ENCODE measurements at places on chromosomes 4 and X.

DNA sequence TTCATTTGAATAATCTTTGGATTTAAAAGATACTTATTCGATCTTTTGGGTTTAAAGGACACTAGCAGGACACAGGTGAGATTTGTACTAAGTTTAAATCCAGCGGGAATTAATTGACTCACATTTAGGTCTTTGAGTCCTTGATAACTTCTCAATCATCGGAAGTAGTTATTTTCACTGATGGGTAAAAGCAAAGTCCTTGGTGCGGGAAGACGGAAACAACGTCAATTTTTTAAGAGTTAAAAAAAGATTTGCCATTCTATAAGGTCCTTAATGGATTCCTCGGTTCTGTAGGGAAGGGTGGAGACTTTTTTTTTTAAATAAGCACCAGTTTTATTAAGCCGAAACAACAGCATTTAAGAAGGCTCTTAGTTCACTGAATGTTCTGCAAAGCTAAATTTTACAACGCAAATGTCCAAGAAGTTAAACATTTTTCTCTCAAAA is 2.9 kb downstream of the TMSB4X start:
- DNase-seq: no peak

- DNase-seq: no peak
Observed at GRCh38 chr4:125303821-125304220, 10.9 kb upstream of the FAT4 start.

DNA sequence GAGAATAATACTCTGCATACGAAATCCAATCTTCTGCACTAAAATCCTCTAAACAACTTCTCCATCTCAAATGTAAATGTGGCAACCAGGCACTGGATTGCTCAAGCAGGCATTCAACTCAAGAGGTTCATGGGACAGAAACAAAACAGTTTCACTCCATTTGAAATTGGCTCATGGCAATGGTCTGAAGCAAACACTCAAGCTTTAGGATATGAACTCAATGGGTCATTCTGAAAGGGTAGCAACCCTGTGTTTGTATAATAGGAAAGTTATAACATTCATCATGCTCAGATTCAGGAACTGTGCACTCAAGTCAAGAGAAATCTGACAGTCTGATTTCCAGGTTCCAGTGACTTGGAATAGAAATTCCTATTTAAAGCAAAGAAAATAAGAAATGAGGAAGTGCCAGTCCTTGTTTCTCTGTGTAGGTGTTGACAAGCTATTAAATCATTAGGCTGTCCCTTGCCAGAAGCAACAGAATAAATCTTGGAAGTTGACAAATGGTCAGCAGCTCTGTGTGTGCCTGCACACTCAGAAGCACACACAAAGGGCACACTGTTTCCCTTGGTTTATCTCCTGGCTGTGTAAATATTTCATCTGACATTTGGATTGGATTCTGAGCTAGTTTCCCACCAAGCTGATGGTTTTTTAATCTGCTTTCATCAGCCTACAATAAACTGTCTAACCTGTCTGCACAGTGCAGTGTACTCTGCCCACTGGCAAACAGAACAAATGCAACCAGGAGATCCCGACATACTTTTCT is 75.9 kb upstream of the CITED1 start:
- no peak for DNase-seq

GRCh38 chr4:39415678-39416283 is 9.1 kb downstream of the KLB start:
- no peak for DNase-seq

DNA sequence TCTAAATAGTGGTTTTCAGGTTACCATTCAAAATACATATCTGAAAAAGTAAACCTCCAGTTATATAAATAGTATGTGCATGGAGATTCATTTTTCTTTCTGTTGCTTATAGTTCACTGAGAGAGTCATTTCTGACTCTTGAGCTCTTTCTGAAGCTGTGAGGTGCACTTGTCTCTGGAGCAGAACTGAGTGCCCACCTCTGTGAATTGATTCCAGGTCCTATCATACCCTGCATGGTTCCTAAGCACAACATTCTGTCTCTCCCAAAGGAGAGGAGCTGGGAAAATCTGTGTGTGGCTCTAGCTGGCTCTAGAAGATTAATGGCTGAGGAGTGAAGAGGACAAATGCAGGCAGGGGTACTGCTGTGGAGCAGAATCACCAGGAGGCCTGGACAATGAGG is 161.6 kb upstream of the HCCS start:
- no peak for DNase-seq

- no peak for DNase-seq
Observed at GRCh38 chr4:150679765-150680343, 97.9 kb downstream of the MAB21L2 start.

DNA sequence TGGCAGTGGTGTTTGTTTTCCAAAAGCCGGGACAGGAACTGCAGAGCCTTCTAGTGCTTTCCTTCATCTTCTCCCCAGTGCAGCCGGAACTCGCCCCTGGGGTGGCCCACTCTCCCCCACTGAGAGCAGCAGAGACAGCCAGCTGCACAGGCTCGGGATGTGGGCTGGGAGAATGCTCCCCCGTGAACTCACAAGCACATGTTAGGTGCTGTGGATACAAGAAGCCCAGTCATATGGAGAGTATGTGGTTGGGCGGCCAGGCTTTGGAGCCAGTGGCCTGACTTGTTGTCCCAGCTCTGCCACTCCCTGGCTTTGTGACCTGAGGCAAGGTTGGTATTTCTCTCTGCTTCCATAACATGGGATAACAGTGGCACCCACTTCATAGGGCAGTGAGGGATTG is 9.4 kb upstream of the KIAA0232 start:
- DNase-seq: no peak

DNA sequence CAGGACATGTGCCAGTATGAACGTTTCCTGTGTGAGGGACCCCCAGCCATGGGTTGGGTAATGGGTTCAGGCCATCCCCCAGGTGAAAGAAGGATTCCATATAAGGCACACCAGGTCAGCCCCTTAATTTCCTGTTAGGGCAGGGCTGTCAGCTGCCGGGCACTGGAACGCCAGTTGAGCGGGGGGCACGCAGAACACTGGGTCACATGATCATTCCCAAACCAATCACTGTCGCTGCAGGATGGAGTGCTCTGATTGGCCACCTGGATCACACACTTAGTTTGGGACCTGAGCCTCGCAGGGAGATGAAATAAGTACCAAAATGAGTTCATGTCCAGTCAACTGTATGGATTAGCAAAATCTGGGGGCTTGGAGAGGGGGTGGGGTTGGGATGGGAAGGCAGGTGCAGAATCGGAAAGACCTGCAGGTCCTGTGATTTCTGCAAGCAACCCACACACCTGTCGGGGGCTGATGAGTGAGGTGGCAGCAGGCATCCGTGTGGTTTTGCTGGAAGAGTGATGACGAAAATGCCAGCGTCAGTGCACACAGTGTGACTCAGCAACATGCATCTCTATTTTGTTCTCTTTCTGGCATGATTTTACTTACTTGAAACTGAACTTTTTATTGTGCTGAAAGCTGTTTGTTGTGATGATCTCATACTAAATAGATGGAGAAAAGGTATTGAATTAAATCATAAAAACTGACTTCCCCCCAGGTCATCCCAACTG is 32.2 kb downstream of the RNF212 start:
- DNase-seq: no peak

- no peak for DNase-seq
Observed at GRCh38 chr4:102694791-102695190, 66.0 kb downstream of the MANBA start.

DNA sequence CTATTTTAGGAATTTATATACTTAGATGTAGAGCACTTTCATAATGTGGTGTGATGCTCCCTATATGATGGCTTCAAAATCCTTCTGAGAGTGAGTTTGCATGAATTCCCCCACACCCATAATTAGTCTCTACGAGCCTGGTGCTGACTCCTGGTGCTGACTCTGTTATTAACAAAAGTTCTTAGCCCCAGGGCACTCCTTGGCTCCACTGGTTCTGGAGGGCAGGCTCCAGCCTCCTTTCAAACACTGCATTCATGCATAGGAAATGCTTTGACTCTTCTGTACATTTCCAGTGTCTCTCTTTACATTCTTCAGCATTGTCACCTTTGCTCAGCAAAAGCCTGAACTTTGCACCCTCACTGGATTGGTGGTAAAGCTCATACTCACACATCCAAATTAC is 64.0 kb downstream of the LNX1 start:
- DNase-seq: no peak

- DNase-seq: no peak
Observed at GRCh38 chr4:26851129-26851528, 9.5 kb upstream of the STIM2 start.

DNA sequence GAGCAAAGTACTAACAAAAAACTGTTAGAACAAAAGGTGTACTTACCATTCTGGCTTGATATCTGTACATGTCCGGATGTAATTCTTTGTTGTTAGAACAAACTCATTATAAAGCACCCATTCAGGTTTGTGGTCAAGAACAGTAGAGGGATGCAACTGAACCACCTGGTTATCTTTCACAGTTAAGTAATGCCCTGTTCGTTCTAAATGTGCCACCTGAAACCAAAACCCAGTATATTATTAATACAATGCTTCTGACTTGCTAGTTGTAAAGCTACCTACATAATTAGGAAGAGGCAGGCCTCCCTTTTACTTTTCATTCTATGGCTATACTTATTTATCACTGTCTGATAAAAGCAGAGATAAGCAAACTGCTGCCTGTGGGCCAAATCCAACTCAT is 54.8 kb downstream of the DHX15 start:
- DNase-seq: no peak

DNA sequence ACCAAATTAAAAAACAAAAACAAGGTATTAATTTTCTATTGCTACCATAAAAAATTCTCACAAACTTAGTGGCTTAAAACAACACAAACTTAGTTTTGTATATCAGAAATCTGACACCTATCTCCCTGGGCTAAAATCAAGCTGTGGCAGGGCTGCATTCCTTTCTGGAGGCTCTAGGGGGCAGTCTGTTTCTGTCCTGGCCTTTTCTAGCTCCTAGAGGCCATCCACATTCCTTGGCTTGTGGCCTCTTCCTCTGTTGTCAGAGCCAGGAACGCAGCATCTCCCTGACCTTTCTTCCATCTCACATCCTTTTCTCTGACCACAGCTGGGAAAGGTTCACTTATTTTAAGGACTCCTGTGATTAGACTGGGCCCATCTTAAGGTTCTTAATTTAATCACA is 38.9 kb upstream of the TLR2 start:
- no peak for DNase-seq

GRCh38 chrX:38332505-38332904 is 5.2 kb upstream of the RPGR start:
- no peak for DNase-seq

DNA sequence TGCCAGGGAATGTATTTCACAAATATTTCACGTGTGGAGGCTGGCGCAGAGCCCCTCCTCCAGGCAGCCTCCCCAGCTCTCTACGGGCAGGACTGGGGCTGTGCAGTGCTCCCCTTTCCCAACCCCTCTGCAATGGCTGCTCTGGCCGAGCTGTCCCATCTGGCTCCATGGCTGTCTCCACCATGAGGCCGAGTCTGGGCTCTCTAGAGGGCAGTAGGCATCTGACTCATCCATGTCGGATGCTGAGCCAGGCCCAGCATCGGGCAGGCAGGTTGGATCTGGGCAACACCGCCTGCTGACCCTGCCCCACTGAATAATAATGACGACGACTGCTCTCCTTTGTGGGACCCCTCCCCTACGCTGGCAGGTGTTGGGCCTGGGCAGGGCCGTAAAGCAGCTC is 11.0 kb upstream of the SH3TC1 start:
- no peak for DNase-seq

- DNase-seq: no peak
Observed at GRCh38 chr4:126396703-126397102, 1081.9 kb downstream of the FAT4 start.

- DNase-seq: no peak
Observed at GRCh38 chrX:139207655-139208054, 322.9 kb upstream of the F9 start.

- DNase-seq: no peak
Observed at GRCh38 chr4:138636781-138637180, 378.8 kb upstream of the NOCT start.

- DNase-seq: no peak
Observed at GRCh38 chr4:184689681-184690080, 40.1 kb downstream of the PRIMPOL start.

DNA sequence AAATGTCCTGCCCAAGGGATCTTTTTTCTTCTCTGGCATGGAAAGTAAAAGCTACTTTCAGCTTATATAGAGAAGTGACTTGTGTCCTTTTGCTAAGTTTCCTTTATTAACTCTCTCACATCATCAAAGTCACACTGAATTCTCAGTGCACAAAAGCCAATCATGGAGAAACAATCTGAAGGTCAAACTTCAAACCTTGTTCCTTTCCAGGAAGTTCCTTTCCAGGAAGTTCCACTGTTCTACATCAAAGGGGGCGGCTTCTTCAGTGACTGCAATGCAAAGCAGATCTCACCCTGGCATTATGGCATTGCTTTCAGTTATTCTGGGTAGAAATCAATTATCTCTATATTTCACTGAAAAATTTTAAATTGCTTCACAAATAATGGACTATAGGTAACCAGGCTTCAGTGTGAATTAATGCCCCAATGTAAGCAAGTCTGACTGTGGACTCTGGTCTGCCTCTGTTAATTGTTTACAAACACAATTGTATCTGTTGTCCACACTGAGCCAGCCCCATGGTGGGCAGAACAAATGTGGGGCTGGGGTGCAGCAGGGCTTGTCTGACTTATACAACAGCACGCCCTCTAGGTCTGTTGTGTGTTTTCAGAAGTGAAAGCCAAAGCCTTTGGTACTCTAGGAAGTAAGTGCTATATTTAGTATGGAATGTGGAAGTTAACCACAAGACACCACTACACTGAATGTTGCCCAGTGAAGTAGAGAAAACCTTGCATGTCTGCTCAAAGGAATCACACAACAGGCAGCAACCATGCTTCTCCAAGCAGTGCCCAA is 98.8 kb downstream of the CDS1 start:
- DNase-seq: peak; percentile 14

DNA sequence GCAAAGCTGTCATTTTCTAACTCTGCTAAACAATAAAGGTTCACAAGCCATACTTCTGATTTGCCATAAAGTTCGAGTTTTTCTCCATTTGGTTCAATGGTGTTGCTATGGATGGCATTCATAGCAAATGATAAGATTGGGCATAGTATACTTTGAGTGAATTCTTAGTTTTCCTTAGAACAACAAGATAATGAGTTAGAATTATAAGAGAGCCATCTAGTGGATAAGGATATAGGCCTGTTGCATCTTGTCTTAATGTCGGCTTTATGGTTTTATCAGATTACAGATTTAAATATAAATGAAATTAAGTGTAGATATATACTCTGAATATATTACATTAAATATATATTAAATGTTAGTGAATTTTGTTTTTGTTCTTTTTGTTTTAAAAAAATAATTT is 644.6 kb downstream of the IL1RAPL1 start:
- DNase-seq: no peak

- DNase-seq: no peak
Observed at GRCh38 chr4:16416601-16417000, 190.3 kb upstream of the TAPT1 start.

DNA sequence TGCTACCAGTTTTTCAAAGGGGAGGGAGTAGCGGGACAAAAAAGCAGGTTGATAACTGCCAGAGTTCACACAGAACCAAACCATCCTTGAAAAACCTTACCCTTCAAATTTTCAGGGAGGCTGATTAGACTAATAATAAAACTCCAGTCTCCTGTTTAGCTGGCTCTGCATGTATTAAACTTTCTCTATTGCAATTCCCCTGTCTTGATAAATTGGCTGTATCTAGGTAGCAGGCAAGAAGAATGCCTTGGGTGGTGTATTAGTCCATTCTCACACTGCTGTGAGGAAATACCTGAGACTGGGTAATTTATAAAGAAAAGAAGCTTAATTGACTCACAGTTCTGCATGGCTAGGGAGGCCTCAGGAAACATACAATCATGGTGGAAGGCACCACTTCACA is 18.1 kb upstream of the PLP1 start:
- no peak for DNase-seq
